Activated gamma-delta T cell treated with Interleukin-2 at 50 U/mL for 16 hours (primary cell): ENCODE measurements at places on chromosomes 12 and 14.

DNA sequence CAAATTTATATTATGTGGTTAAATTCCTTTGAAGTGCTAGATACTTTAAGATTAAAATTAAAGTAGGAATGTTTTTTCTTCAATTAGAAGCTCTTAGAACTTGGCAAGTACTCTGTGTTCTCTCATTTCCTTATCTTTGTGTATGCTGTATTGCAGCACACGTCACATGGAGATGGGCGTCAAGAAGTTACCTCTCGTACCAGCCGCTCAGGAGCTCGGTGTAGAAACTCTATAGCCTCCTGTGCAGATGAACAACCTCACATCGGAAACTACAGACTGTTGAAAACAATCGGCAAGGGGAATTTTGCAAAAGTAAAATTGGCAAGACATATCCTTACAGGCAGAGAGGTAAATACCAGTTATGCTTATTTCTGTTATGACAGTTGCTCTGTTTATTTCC, 19.7 kb downstream of the MARK3 start:
- DNase-seq: no peak

- DNase-seq: no peak
Observed at GRCh38 chr14:70755655-70756054, 53.7 kb downstream of the MAP3K9 start.

GRCh38 chr14:62181591-62181990, 419.4 kb downstream of the SNAPC1 start:
- DNase-seq: no peak

DNA sequence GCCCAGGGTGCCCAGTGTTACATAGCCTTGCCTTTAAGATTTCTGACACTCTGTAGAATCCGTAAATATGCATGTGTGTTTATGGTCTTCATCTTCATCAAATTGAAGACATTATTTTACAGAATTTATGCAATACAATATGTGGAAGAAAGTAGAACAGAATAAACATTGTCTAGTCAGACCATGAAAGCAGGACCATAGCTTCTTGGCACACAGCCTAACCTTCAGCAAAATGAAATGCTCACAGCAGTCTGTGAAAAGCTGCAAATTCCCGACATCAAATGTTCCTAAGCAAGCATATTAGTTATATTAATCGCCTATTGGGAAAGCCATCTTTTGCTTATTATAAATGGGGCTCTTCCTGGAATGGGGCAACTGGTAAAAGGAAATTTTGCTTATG, 111.3 kb upstream of the GARIN2 start:
- DNase-seq: no peak

GRCh38 chr12:103197725-103198388, 240.4 kb downstream of the ASCL1 start:
- DNase-seq: no peak

DNA sequence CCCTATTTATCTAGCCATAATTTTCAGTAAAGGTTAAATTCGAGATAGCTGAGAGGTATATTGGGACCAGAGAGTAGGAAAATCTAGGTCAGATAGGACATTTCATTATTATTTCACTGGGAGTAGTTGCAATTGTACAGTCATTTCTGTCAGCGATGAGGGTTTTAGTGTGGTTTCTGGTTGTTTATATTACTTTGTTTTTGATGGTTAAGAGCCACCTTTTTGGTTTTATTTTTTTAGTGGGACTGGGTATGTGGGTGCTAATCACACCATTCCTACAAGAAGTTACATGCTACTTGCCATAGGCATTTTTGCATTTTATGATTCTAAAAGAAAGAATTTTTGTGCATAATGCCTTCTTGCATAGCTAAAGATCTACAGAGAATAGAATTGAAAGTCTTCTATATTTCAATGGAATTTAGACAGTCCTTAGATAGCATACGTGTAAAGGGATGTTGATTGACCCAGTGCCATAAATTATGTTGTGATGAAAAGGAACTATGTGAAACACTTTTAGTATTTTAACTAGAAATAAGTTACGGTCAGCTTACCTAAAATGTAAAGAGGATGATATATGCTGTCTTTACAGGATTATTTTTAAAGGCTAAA, 85.2 kb downstream of the KTN1 start:
- no peak for DNase-seq

- no peak for DNase-seq
Observed at GRCh38 chr12:102496591-102496990, 16.2 kb upstream of the IGF1 start.

- no peak for DNase-seq
Observed at GRCh38 chr12:27823038-27823437, 43.0 kb upstream of the MANSC4 start.

DNA sequence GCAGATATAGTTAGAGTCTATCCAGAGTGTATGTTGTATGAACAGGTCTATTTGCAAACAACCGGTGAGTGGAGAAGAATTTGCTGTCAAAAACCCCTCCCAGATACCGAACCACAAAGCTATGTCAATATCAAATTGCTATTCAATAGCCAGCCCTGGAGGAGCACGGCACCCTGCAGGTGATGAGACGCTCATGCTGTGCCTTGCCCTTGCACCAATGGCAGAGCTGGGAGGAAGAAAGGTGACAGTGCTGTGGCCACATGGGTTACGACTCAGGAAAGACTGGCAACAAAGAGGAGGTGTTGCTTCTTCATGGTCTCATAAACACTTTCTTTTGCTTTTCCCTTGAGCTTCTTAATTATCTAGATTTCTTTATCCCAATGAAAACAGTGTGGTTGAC, 55.7 kb downstream of the PAX9 start:
- DNase-seq: no peak

GRCh38 chr14:76780875-76781647, 19.8 kb downstream of the VASH1 start:
- no peak for DNase-seq

GRCh38 chr12:114425031-114425626, 19.2 kb upstream of the TBX5 start:
- DNase-seq: no peak

GRCh38 chr12:13839365-13840336, 141.8 kb downstream of the GRIN2B start:
- DNase-seq: no peak

DNA sequence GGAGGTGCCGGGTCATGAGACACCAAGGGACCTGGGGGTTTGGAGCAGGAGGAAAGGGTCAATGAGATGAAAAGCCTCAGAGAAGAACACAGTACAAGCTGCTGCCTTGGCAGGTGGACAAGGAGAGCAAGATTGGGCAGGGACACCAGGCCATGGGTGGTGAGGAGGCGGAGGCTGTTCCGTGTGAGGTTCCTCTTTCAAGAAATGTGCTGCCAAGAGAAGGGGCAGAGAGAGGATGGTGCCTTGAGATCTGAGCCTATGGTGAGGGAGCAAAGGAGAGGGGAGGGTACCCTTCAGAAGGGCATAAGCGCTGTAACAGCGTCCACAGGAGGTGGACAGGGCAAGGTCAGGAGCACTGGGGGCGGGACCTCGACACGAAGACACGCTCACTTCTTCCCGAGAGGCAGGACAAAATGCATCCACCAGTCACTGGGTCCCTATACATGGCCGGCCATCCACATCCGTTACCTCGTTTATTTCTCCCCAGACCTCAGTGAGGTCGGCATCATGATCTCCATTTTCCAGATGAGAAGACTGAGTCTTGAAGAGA, 100.2 kb downstream of the B4GALNT3 start:
- no peak for DNase-seq

DNA sequence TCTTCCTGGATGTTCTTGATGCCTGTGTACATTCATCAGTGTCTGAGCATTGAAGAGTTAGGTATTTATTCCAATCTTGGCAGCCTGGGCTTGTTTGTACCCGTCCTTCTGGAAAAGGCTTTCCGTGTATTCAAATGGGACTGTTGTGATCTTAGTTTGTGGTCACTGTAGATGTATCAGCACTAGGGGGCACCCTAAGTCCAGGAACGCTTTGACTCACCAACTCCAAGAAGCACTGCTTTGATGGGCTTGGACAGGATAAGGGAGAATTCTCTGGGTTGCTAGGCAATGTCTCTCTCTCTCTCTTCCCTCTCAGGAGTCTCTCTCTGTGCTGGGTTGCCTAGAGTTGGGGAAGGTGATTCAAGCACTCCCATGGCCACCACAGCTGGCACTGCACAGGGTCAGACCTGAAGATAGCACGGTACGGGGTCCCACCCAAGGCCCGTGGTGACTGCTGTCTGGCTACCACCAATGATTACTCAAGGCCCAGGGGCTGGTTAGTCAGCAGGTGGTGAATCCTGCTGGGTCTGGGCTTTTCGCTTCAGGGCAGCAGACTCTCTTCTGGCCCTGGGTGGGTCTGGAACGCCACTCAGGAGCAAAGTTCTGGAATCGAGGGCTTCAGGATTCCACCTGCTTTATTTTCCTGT, 211.1 kb upstream of the RGS6 start:
- DNase-seq: no peak

DNA sequence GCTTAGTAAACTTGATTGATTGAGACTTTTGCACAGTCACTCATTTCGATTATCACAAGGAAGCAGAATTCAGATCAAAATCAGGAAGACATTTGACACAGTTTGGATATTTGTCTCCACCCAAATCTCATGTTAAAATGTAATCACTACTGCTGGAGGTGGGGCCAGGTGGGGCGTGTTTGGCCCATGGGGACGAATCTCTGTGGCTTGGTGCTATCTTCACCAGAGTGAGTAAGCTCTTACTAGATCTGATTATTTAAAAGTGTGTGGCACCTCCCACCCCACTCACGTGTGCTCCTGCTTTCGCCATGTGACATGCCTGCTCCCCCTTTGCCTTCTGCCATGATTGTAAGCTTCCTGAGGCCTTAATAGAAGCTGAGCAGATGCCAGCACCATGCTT, 291.4 kb downstream of the PCNX1 start:
- DNase-seq: no peak

DNA sequence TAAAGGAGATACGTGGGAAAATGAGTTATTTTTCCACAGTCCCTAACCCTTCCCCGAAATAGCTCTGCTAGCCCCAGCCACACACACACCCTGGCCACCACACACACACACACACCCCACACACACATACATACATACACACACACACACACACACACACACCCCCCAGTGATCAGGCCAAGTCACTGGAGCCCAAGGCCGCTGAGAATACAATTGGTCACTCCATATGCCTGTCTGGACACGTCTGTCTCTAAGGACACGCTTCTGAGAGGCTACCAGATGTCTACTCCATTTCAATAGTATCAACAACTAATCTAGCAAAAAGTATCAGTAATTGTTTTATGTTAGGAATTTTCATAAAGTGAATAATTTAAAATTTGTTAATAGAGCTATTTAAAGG, 13.0 kb upstream of the DIABLO start:
- no peak for DNase-seq

DNA sequence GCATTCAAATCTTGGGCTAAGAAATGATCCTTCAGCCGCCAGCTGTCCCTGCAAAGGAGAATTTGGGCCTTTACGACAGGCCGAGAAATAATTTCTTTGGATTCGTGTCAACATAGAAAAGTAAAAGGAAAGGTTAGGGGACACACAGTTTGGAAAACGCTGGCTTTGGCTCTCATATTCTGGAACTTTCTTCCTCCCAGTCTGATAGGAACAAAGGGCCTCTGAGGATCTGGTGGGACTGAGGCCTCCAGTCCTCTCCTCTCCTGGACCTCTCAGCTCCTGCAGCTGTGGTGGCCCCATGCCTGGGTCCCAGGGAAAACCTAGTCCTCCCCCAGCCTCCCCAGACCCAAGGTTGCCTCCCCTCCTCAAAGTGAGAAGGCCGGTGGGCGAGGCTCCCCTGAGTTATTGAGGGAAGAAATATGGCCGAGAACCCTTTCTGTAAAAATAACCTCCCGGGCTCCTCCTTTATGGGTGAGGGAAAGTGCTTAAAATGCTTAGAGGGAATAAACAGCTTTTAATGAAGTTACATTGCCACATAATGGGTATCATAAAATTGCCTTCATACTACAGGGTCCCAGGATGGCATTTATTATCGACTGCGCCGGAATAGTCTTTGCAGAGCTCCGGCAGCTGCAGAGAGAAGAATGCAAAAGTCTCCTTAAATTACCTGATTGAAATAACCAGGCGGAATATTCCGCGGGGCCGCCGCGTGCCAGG, 188.3 kb downstream of the PHETA1 start:
- DNase-seq: no peak

- no peak for DNase-seq
Observed at GRCh38 chr12:48451372-48451771, 21.0 kb upstream of the ANP32D start.

DNA sequence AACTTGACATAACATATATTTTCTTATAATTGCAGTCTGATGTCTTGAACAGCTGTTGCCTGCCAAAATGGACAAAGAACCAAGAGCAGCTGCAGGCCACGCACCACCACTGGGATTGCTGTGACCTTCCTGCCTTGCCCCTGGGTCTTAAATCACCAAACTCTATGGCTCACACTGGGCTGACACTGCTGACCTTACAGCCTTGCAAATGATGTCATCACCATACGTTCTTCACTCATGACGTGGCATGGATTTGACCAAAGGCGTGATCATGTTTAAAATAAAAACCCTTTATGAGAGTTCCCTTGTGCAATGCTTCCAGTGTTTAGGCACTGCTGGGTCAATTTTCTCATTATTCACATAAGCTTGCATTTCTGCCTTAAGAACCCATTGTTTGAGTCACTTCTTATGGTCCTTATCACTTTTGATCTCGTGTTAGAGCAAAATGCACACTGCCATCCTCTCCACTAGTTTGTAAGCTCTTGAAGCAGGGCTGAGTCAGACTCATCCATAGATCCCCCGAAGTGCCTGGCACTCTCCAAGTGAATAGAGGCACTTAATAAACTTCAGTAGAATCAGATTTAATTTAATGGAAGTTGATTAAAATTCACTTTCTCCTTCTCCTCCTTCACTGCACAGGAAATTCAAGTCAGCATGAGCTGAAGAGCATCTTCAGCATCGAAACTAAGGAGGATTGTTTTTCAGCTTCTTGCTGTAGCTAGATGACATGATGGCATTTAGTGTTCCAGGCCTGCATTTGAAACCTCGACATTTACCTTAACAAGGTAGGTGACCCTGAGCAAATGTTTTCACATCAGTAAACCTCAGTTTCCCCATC, 132.4 kb upstream of the PZP start:
- DNase-seq: no peak

- DNase-seq: no peak
Observed at GRCh38 chr12:17640615-17641014, 449.4 kb downstream of the RERGL start.

GRCh38 chr12:13471471-13471870, 274.9 kb downstream of the EMP1 start:
- DNase-seq: no peak

DNA sequence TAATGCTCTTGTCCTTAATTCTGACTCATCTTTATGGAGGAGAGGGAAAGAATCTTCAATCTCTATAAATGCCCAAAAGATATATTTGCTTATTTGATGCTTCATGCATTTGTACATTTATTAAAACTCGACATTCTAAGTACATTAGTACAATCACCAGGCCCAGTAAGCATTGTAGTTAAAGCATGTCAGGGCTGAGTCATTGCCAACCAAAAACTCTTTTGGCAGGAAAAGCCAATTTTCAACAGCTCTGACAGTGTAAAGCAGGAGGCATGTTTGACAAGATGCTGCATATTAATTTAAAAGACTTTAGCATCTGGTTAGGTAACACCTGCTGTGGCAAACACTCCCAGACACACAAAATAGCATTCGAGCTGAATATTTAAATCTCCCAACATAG, 290.9 kb downstream of the PPFIA2 start:
- no peak for DNase-seq
